Fibroblast of the aortic adventitia (primary cell): ENCODE measurements at places on chromosomes 11 and 22. TPM values are rescaled to one million over a fixed set of nuclear protein-coding genes. Genes with fewer than 3 reads are reported as not detected.

The RFPL2 gene
- not detected in 2 replicates for total RNA-seq

The LDHAL6A gene
- not detected in 2 replicates for total RNA-seq

GRCh38 chr11:110196241-110196754 lies 100.1 kb downstream of the RDX start:
- DNase-seq = peak; percentile 79

GRCh38 chr11:75439026-75439425 lies 6.0 kb upstream of the KLHL35 start:
- no peak for DNase-seq

GRCh38 chr22:28986366-28986765 lies 75.3 kb downstream of the C22orf31 start:
- peak; percentile 40 for DNase-seq

- DNase-seq = no peak
Measured at GRCh38 chr11:34865261-34865660, 50.9 kb downstream of the APIP start.

DNA sequence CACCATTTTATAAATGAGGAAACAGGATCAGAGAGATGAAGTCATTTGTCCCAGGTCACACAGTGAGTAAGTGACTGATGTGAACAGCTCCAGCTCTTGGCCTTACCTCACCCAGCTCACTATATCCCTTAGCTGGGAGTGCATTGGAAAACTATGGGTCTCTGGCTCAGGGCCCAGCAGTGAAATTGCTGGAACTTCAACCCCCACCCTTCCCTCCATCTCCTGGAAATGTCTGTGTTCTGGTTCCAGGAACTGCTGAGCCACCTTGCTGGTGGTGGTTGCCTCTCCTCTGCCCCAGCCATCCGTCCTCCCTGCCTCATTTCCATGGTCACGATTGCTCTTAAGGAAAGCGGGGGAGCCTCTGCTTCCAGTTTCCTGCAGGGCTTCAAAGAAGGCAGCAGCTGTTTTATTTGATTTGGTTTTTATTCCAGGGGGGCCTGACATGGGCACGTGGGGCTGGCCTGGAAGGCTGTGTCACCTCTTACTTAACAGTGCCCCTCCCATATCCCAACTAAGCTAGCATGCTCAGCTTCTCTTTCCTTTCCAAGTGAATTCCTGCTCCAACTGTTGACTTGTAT lies 46.2 kb upstream of the CSTF3 start:
- peak; percentile 42 for DNase-seq

DNA sequence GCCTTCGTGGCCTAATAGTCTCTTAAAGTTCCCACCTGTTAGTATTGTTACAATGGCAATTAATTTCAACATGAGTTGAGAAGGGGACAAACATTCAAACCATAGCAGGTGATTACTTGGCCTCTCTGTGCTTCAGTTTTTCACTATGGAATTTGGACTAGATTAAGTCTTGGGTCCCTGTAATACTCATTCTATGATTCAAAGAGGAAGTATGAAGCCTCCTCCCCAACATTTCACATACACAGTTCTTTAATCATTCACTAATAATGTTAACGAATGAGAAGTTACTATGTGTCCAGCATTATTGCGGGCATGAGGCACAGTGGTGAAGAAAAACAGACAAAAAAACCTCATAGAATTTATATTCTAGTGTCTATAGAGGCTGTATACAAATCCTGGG lies 19.9 kb upstream of the USP47 start:
- no peak for DNase-seq

DNA sequence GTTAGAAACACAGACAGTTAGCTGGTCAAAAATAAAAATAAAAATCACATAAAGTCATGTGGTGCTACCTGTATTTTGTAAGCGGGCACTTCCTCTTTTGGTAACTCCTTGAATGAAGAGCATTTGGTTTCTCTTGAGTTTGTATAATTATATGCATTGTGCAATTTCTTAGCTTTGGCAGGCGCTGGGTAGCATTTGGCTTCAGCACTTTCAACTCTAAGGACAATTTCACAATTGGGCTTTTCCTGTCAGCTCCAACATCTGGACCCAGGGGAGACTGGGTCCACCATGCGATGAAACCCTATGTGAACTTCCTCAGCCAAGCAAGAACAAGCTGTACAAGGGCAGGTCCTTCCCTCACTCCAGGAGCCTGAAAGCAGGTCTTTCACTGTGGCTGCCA lies 169.1 kb downstream of the RRAS2 start:
- peak; percentile 45 for DNase-seq

DNA sequence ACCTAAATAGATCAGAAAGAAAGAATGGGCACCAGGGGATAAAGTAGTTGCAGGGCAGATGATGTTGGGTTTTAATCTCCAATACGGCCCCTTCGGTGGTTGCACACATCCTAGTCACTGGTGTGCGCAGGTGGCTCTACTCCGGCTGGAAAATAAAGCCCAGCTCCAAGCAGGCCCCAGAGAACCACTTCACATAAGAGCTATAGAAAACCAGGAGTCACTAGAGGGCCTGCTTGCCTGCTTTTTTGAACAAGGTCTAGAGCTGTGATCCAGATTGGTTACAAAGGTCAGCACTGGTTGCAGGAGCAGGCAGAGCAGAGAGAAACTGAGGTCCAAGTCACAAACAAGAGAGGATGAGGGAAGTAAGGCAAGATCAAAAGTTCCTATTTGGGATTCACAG lies 41.5 kb upstream of the MS4A8 start:
- no peak for DNase-seq
